ENCODE measurements at places on chromosomes 2 and 18.

GRCh38 chr2:204437408-204437807 lies 107.9 kb upstream of the PARD3B start:
- no peak for DNase-seq

DNA sequence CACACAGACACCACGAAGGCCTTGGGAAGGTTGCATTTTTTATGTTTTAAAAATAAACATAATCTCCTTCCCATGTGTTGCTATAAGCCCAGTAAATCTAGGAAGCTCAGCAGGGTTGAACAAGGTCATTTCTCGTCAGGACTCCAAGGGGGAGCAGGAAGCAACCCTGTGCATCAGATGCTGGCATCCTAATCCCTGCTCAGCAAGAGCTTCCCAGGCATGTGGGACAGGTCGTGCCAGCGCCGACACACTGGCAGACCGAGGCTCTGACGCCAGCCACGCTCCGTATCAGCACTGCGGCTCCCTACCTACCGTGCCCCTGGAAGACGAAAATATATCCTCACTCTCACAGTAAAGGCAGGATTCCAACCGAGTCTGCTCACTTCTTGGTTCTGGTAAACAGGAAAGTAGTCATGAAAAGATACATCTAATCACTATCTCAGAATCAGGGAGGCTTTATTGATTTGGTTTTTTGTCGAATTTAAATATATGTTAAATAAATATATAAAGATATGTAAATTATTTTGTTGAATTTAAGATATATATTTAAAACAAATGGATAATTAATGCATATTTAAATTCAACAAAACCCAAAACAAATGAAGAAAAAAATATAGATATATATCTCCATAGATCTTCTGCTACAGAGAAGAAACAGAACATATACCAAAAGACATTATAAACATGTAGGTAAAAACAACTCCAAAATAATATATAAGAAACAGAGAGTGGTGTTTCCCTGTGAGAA lies 61.4 kb downstream of the TXNL1 start:
- DNase-seq: no peak

DNA sequence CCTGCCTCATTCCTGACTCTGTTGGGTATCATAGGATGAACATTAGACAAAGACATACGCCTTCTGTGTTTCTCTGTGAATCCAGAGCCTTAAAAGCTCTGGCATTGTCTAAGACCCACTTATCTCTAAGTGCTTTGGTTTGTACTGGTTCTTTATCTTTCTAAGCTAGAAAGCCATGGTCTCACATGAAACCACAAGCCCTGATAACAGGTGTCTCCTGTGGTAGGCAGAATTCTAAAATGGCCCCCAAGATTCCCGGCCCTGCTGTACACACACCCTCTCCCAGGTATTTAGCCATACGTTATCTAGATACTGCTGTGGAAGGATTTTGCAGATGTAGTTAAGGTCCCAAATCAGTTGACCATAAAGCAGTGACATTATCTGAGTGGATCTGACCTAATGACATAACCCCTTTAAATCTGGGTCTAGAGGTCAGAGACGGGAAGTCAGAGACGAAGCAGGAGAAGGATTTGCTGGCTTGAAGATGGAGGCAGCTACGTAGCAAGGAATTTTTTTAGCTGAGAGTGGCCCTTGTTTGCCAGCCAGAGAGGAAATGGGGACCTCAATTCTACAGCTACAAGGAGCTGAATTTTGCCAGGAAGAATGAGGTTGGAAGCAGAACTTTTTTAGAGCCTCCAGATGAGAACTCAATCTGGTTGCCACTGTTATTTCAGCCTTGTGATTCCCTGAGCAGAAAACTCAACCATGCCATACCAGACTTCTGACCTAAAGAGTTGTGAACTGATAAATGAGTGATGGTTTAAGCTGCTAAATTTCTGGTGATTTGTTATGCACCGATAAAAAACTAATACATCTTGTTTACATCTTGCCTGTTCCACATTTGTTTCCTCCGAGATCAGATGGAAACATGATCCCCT lies 186.7 kb downstream of the CAMKMT start:
- no peak for DNase-seq

GRCh38 chr2:215677481-215677880 lies 241.6 kb upstream of the FN1 start:
- DNase-seq: no peak

DNA sequence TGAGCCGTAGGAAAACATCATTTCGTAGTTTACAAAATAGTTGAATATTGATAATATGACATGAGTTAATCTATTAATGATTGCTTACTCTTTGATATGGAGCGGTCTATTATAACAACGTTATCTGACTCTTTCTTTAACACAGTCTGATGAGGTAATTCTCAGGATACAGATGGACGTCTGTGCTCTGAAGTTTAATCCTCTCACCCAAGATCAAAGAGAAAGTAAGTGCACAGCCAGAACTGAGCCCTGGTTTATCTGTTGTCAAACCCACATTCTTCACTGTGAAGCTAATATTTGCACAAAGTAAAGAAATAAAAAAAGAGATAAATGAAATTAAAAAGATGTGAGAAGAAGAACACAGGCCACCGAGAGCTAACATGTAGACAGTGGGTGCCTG lies 190.9 kb upstream of the COPS8 start:
- DNase-seq: no peak

- no peak for DNase-seq
These were observed 143.4 kb downstream of the ADCYAP1 start for GRCh38 chr18:1048032-1048431.

DNA sequence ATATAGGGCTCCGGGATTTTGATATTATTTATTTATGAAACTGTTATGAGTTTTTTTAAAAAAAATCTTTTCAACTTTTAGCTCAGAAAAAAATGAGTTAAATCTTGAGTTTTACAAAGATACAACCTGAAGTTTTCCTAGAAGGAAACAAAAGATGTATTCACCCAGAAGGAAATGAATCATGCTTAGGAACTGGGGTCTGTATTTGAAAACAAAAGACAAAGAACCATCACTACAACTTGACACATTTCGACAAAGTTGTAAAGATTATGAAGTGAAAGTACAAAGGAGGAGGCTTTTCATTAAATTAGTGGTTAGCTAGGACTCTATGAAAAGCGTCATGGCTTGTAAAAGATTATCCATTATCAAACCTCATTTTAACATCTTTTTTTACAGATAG lies 143.3 kb downstream of the PDE1A start:
- no peak for DNase-seq

- no peak for DNase-seq
These were observed 11.4 kb downstream of the MALL start for GRCh38 chr2:110104025-110104771.

DNA sequence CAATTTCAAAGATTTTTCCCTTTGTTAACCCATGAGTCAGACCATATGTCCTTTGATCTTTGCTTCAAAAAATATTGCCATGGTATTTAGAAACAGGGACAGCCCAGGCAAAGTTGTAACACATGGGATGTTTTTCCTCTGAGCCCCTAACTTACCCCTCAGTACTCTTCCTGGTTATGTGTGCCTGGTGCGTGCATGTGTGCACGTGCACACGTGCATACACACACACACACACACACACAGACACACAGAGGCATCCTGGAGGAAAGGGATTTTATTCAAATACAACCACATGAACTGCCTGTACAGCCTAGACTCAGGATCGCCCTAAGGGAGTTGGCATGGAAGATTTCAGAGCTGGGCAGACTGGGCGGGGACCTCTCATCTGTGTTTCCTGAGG lies 5.1 kb downstream of the AFF3 start:
- no peak for DNase-seq

- DNase-seq: no peak
These were observed 286.5 kb upstream of the SYT4 start for GRCh38 chr18:43563780-43564179.

DNA sequence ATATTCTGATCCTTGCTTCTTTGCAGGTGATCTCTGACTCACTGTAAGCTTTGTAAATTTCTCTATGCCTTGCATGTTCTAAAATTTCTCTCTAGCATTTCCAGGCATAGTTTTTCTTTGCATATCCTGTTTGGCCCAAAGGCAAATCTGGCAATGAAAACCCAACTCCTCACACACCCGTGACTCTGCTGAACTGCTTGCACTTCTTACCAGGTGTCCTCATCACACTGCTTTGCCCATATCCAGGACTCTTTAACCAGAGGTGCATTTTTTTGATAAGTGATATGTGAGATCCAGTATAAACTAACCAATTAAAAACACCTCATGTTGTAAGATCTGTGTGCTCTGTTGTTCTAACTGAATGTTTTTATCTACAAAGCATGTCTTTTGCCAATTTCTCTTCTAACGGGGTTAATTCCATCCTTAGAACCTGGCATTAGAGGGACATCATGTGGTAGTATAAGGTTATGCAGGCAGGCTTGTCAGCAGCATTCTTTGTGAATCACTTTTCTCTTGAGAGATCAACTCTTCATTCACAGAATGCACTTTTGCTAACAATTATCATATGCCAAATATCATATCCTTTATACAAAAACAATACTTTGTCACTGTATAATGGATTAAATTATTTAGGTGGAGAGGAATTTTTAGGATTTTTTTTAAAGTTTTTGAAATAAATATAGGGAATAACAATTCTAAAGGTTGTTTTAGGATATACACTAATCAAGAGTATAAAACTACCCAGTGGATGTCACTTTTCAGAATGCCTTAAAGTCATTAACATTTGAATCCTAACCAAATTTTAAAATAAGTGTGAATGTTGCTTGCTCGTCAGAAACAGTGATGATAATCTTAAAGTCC lies 20.8 kb upstream of the TMX3 start:
- DNase-seq: peak; percentile 35

GRCh38 chr18:35127201-35127600 lies 86.0 kb downstream of the MAPRE2 start:
- no peak for DNase-seq

DNA sequence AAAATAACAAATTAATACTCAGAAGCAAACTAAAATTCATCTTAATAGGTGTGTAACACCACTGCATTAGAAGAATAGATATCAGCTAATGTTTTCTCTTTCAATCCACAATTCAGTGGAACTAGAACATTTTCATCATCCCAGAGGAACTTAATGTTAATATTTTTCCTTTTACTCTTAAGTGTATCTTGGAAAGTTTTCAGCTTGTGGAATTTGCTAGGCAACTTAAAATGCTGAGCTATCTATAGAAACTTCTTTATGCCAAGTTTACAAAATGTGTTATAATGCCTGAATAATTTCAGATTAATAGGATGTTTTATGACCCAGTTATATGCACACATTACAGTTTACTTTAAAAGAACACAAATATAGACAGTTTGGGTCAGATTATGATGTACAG lies 86.6 kb upstream of the FAM237A start:
- DNase-seq: no peak

DNA sequence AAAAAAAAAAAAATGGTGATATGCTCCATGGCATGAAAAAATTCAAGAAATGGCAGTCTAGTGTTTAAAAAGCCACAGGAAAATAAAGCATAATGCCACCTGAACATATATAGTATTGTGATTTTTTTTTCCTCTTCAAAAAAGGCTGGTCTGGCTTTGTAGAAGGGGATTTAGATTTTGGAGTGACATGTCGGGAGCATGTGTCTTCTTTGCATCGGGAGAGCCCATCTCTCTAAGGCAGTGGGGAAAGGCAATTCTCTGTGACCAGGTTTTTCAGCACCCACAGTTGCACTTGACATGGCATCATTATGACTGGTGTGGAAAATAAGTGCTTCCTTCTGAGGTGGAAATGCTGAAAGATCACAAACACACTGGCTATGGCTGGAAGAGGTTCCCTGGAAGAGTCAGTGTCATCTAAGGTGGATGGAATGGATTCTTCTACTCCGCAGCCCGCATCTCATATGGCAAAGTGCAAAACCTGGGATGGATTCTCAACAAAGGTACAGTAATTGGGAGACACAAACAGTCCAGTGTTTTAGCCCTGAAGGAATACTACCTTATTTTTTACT lies 172.5 kb downstream of the AGAP1 start:
- no peak for DNase-seq

- no peak for DNase-seq
These were observed 77.0 kb downstream of the MBD2 start for GRCh38 chr18:54147439-54147838.

GRCh38 chr2:215428060-215428910 lies 7.6 kb downstream of the FN1 start:
- no peak for DNase-seq

DNA sequence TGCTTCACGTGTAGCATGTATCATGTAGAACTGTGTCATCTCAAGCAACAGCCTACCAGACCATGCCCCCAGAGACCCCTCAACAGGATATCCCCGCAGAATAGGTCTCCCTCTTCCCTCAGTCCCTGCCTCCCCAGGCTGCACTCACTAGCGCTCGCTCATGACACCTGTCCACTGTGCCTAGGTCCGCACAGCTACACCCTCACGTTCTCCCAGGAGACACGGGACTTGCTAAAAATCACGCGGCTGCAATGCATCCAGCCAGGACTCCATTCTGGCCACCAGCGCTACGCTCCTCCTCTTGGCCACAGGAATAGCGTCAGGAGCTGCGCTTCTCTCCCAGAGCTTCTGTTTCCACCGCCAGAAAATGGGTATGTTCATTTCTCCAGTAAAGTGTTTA lies 2.5 kb downstream of the PXDN start:
- no peak for DNase-seq

GRCh38 chr2:54372361-54372760 lies 83.8 kb upstream of the SPTBN1 start:
- no peak for DNase-seq

GRCh38 chr2:189146553-189146952 lies 33.0 kb downstream of the COL5A2 start:
- DNase-seq: no peak

DNA sequence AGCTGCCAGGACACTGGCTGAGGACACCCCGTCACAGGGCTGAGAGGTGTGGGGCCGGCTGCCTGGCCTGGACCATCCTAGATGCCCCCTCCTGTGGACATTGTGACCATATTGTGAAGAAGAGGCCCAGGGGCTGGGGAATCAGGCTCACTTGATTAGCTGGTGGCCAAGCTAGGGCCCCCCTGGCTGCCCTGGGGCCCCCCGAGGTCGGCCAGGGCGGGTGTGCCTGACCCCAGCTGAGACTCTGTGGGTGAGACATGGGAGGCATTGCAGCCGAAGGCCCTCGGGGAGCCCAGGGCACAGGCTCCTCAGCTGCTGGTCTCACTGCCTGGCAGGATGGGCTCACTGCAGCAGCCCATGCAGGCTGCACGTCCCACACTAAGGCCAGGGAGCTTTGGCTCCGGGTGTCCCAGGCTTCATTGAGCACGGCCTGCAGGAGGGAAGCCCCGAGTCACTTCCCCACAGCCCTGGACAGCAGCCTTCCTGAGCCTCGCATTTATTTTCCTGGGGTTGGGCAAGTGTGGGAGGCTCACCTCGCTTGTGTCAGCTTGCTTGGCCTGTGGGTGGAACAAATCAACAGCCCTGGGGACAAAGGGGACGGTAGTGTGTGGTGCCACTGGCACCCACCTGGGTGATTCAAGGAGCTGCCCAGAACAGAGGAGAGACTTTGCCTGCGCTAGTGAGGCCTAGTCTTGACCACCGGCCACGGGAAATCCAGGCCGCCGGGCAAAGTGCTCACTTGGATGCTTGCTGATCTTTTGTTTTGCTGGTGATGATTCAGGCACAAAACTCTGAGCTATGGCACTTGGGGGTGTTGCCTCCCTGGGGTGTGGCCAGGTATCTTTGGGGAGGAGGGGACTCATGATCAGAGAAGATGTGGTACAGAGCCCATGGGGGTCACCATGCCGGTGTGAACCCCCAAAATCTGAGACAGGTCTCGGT lies 1.3 kb downstream of the GAL3ST2 start:
- DNase-seq: no peak

Measured in naive thymus-derived CD4-positive, alpha-beta T cell (primary cell).